ENCODE measurements at places on chromosomes 4 and X.

GRCh38 chr4:79042079-79042674 lies 102.9 kb upstream of the PAQR3 start:
- DNase-seq = no peak

DNA sequence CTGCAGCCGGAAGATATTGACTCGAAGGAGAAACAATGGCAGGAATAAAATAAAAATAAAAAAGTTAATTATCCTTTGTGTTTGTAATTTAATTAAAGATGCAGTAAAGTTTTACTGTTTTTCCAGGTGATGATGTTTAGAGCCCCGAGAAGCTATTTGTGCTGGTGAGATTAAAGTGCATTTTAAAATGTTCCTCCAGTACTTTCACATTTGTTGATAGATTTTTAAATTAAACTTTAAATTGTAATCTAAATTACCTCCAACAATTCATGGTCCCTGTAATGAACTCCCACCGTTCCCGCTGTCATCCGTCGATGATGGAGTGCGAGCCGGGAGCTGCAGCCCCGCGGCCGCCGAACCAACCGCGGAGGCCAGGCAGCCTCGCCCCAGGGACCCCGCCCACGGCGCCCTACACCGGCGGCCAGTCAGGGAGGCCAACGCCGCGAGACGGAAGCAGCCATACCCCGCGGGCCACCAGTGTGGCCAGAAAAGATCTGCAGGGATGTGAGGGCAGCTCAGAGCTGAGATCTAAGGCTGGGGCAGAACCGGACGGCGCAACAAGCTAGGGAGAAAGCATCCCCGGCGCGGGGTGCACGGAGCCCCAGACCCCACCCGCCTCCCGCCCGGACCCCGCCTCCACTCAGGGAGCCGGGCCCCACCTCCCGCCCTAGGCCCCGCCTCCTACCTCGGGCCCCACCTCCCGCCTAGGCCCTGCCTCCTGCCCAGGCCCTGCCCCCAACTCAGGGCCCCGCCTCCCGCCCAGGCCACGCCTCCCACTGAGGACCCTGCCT lies 104.0 kb downstream of the FAM53A start:
- peak; percentile 93 for DNase-seq

GRCh38 chr4:90099812-90100211 lies 27.4 kb upstream of the CCSER1 start:
- no peak for DNase-seq

- DNase-seq = no peak
Measured at GRCh38 chr4:8307714-8308113, 38.2 kb downstream of the HTRA3 start.

GRCh38 chr4:111761531-111761930 lies 383.7 kb upstream of the FAM241A start:
- DNase-seq = no peak

DNA sequence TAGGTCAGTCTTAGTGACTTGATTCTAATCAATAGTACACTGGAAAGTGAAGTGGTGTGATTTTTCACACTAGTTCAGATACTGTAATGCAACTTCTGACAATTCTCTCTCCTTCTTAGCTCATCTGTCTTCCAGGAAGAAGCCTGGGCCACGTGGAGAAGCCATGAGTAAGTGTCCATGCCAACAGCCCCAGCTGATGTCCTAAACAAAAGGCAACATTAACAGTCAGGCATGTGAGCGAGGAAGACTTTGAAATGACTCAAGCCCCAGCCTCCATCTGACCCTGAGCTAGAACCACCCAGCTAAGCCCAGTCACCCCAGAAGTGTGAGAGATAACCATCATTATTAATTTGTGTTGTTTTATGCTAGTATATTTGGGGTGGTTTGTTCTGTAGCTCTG lies 115.7 kb upstream of the MAGEB16 start:
- DNase-seq = no peak

GRCh38 chrX:51955200-51955599 lies 61.8 kb downstream of the MAGED1 start:
- DNase-seq = no peak

GRCh38 chr4:39415678-39416283 lies 9.1 kb downstream of the KLB start:
- no peak for DNase-seq

DNA sequence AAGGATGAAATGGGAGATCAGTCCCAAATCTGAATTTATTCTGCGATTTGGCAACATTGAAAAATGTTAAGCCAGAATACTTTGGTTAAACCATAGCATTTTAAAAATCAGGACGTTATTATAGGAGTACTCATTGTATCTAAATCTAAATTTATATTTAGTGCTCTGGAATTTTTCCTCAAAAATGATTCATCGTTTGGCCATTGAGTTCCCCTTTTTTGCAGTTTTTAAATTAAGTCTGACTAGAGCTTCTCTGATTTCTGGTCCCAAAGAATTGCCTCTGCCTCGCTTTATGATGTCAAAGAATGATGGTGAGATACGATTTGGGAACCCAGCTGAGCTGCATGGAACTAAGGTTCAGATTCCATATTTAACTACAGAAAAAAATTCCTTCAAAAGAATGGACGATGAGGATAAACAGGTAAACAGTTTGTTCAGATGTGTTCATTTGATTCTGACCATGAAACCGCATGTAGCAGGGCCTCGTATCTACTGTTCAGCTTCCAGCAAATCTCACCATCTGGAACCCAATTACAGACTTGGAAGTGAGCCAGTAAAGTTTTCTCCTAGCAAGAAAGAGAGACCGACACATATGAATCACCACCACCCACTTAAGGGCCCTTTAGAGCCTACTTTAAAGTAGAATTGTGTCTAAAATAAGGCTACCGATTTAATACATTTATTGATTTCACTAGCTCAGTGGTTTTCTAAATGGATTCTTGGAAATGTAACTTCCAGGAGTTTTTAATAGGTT lies 75.6 kb downstream of the REPS2 start:
- DNase-seq = no peak

GRCh38 chrX:148567229-148567628 lies 66.8 kb downstream of the AFF2 start:
- DNase-seq = no peak

GRCh38 chr4:1790005-1790404 lies 3.1 kb upstream of the FGFR3 start:
- DNase-seq = no peak

DNA sequence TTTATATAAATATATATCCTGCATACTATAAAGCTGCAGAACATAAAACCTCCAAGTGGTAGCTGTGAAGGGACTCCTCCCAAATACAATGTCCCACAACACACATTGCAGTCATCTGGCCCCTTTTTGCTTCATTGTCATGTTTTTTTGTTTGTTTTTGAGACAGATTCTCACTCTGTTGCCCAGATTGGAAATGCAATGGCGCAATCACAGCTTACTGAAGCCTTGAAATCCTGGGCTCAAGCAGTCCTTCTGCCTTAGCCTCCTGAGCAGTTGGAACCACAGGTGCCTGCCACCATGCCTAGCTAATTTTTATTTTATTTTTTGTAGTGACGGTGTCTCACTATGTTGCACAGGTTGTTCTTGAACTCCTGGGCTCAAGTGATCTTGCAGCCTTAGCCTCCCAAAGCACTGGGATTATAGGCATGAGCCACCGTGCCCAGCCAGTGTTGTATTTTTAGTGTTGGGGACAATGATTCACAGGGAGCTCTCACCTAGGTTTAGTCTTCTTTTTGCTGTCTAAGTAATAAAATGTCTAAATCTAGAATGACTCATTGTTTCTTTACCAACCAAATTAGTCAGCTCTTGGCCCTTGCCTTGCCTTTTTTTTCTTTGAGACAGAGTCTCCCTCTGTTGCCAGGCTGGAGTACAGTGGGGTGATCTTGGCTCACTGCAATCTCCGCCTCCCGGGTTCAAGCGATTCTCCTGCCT lies 24.0 kb upstream of the XIAP start:
- DNase-seq = no peak

DNA sequence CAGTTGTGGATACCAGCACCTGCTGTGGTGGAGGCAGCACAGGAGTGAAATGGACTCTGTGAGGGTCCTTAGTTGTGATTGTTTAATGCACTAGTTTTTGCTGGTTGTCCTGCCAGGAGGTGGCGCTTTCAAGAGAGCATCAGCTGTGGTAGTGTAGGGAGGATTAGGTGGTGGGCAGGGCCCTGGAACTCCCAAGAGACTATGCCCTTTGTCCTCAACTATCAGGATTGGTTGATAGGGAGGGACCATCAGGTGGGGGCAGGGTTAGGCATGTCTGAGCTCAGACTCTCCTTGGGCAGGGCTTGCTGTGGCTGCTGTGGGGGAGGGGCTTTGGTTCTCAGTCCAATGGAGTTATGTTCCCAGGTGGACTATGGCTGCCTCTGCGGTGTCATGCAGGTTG lies 121.9 kb downstream of the RRAGB start:
- no peak for DNase-seq

DNA sequence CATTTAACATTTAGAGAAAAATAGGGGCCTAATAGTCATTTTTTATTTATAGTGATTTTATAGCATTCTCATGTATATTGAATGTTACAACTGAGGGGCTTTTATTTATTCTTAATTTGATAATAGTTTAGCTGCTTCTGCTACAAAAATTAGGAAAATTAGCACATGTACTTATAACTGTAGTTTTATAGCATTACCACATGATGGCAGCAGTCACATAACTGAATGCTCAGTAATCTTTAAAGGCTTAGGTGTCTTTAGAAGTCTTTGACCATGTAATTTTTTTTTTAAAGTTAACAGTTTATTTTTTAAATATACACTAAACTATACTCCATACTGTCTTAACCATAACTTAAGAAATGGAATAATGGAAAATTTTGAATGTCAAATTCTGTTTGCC lies 136.6 kb downstream of the STAG2 start:
- no peak for DNase-seq

- DNase-seq = no peak
Measured at GRCh38 chr4:7559741-7560395, 125.1 kb upstream of the PSAPL1 start.

GRCh38 chrX:40855411-40855810 lies 120.1 kb upstream of the MED14 start:
- no peak for DNase-seq

- DNase-seq = no peak
Measured at GRCh38 chrX:24100713-24101112, 46.0 kb downstream of the EIF2S3 start.

DNA sequence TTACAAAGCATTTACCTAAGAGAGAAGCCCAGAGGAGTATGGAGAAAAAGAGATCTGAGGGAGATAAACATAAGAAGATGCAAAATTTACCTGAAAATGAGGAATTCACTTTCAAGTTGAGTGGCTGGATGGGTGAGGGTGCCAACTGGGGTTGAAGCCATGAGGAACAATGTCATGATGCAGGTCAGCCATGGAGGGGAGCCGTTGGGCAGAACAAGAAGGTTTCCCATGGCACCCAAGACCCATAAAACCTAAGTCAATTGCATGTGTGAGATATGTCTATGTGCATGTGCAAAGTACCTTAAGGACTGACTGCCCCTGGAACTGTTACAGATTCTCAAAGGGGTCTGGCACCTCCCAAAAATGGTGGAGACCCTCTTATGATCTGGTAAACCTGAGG lies 46.6 kb upstream of the PRRG1 start:
- DNase-seq = no peak

- no peak for DNase-seq
Measured at GRCh38 chr4:5568931-5569330, 139.4 kb downstream of the EVC2 start.

- no peak for DNase-seq
Measured at GRCh38 chrX:39492497-39493162, 605.1 kb downstream of the BCOR start.

- DNase-seq = no peak
Measured at GRCh38 chrX:9643807-9644206, 121.8 kb downstream of the GPR143 start.

DNA sequence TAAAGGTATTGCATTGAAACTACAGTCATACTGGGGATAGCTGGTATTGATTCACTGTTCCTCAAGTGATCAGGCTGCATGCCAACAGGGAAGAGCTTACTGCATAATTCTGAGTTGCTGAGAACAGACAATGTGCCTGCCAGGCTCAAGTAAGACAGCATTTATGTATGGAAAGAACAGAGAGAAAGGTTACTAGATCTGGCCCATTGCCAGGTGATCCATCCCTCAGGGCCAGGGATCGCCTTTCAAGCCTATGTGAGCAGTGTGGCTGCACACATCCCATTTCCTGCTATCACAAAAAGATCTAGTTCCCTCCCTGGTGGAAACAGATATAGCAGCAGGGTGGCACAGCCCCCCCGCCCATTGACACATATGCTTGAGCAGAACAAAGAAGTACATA lies 254.0 kb downstream of the TMA16 start:
- no peak for DNase-seq

Data from CD4-positive, alpha-beta T cell treated with Interleukin-6 for 4 hours (primary cell).